Activated CD4-positive, alpha-beta T cell treated with anti-CD3 and anti-CD28 coated beads for 24 hours (primary cell): ENCODE measurements at places on chromosomes 2 and 18.

- no peak for DNase-seq
Observed at GRCh38 chr2:207083361-207084110, 82.2 kb downstream of the KLF7 start.

- no peak for DNase-seq
Observed at GRCh38 chr18:11529081-11529480, 80.3 kb upstream of the SLC35G4 start.

GRCh38 chr2:179447839-179448447 is 183.3 kb upstream of the SESTD1 start:
- no peak for DNase-seq

GRCh38 chr2:135903650-135904049 is 27.4 kb upstream of the MCM6 start:
- DNase-seq = no peak

DNA sequence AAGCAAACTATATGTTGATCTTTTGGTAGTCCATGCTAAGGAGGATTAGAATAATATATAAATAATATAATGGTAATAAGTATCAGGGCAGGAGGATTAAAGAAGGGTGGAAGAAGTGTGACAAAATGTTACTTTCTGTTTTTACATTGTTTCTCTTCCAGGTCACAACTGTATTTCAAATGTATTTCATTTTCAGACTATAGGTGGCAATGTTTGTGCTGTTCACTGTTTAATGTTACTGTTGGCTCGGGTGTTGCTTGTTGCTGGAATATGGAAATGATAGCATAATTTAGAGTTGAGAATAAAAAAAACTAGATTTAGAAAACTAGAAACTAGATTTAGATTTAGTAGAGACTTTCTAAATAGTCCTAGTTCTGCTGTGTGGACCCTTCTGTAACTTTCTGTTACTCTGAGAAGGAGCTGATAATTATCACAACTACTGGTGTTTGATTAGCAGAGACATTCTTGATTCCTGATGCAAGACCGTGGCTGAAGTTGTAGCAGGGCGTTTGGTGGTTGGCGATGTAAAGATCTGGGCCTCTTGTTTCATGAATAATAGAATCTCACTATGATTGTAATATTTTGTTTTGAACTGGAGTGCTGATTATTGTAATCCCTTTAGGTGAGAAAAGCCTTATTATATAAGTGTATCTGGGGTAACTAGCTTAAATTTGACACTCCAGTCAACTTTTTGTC is 7.9 kb downstream of the NEDD4L start:
- no peak for DNase-seq

DNA sequence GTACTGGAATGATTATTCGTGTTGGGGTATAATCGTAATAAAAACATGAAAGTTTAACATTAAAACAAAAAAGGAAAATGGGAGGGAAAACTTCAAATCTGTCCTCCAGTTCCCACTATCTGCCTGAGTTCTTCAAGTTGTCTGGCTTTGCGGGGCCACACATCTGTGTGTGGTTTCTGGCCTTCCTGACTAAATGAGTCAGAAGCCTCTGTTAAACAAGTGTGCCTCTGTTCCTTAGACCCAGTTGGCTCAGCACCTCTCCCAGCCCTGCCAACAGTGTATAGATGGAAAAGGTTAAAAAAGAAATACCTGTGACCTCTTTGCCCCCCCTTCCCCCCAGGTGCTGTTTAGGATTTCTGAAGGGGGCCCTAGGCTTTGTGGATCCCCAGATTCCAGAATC is 30.2 kb downstream of the XDH start:
- no peak for DNase-seq

DNA sequence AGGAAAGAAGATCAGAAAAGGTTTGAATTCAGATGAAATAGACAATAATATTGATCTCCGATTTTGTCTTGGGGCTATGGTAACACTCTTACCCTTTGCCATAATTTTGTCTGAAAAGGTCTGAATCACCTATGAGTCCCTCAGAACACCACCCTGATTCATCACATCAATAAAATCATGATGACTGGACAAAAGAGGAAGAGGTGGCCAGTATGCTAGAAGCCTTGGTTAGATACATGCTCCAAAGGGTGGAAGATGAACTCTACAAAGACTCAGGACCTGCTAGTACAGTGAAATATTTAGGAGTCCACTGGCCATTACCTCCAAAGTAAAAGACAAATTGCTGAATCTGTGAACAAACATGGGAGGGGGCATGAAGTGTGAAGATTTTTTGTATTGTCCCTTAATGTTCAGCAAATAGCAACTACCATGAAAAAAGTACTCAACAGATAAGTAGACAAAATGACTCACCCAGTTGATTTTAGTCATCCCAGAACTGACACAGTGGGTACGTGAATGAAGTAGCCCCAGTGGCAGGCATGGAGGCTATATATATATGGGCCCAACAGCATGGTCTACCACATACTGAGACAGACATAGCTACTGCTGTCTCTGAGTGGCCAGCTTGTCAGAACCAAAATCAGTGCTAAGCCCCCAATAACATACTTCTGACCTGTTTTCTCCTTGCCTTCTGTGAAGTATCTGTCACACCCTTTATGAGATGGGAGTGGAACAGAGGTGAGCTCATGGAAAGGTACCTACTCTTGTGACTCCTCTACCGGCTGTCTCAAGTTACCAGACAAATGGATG is 36.5 kb upstream of the GLS start:
- DNase-seq = peak; percentile 31

DNA sequence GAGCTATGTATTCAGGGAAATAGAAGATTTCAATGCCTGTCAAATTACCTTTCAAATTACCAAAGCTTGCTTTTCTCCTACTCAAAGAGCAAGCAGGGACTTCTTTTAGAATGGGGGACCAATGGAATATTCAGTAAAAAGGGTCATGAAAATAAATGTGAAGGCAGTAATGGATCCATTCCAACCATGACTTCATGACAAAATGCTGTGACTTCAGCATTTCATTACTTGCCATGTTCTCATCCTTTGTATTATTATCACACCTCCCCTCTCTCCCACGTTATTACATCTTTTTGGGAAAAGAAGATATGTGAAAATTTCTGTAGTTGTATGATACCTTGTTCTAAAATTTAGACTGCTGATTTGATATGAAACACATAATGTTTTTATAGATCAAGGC is 864.0 kb upstream of the FSHR start:
- DNase-seq = no peak
